ENCODE measurements at places on chromosomes 4 and X.

DNA sequence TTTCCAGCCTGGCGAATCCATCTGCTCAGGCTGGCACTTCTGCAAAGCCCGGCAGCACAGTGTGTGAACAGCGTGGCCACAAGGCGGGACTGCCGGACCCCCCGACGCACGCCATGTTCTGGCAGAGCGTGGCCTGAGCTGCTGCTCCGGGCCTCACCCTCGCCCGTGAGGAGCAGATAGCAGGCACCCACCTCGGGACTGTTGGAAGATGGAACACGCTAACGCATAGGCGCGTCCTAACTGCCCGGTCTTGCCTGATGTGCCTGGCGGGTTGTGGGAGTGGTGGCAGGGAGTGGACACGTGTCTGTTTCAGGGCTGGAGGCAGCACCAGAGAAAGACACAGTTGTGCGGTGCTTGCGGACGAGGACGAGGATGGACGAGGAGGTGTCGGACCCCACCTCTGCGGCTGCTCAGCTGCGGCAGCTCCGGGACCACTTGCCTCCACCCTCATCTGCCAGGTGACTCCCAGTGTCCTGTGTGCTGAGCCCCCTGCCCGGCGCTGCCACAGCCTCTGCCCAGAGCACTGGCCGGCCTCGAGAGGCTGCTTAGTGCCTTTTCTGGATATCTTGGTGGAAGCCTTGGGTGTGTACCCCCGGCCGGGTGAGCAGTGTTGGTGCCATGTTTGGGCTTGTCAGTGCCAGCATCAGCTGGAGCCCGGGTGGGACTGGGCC lies 28.2 kb downstream of the UVSSA start:
- no peak for DNase-seq

GRCh38 chr4:41205854-41206460 lies 8.4 kb downstream of the APBB2 start:
- DNase-seq: no peak

DNA sequence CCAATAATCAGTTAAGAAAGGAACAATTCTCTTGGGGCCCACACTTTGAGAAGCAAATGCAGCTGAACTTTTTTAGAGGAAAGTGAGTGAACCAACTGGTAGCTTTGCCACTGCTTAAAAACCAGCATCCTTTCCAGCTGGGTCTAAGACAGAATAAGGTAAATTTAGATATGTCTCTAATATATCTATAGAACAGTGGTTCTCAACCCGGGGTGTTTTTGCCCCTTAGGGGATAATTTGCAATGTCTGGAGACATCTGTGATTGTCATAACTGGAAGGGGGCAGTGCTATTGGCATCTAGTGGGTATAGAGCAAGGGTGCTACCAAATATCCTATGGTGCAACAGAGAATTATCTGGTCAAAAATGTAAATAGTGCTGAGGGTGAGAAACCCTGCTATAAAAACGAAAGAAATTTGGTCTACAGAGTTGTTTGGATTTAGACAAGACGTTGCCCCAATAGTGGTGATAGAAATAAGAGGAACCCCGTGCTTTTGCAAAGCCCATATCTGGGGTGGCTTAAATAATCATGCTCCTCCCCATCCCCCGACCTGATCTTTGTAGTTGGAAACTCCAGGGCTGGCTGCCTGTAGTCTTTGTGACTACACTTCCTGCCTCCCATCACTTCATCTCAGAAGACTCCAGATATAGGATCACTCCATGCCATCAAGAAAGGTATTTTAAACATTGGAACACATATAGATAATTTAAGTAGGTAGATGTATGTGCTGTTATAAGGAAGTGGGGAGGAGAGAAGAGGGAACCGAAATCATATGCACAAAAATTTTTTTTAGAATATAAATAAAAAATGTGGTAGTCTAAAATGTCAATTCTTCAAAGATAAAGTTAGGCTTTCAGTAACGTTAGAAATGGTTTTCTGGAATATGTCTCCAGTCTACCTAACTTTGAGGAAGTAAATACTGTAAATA lies at the start of gene TLR7:
TSS of gene TLR7 (plus strand) at position 622 of the 927 bp plus-strand sequence. CDS start 507 bp downstream, outside the sequence.
- no peak for DNase-seq

DNA sequence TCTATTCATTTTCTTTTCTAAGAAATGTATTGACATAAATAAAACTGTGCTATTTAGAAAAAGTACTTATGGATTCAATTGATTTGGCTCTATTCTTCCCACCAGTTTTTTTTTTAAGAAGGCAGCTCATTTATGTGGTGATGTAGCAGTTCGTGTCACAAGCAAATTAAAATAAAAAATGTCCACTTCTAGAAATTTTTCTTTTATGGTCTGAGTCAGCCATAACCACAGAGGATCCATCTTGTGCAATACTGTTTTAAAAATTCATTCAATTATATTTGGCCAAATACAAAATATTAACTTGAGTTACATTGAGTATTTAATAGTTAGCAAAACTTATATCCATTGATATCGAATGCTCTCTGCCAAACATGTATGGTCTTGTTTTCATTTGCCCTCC lies 207.9 kb upstream of the FAT1 start:
- no peak for DNase-seq

DNA sequence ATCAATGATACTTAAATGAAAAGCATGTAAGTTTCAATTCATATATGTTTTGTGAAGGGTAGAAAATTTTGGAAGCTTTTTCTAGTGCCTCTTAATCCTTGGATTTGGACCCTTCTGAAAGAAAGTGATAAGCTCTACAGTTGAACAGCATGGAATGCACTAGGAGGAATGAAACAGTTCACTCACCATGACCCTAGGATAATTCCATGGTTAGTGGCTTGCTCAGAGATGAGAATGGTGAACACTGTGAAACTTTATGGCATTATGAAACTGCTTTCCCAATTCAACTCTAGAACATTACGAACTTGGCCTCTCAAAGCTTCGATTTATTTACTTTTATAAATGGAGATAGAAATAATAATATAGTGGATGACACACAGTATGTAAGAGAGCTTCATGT lies 88.9 kb upstream of the FAT4 start:
- no peak for DNase-seq

DNA sequence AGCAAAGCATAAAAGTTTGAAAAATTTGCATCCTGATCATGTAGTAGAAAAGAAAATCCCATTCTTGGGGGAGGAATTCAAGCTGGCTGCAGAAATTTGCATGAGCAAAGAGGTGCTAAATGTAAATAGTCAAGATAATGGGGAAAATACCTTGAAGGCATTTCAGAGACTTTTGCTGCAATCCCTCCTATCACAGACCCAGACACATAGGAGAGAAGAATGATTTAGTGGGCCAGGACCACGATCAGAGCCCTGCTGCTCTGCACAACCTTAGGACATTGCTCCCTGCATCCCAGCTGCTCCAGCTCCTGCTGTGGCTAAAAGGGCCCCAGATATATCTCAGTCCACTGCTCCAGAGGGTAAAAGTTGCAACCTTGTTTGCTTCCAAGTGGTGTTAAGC lies 1439.7 kb upstream of the AGA start:
- DNase-seq: no peak

- DNase-seq: peak; percentile 62
Measured at GRCh38 chr4:158172261-158173258, at the start of gene GASK1B. TSS of gene GASK1B (minus strand) at chr4:158173025. CDS start at chr4:158171375, 1,650 bp downstream.

- DNase-seq: no peak
Measured at GRCh38 chrX:31872007-31872406, 800.2 kb upstream of the FTHL17 start.

DNA sequence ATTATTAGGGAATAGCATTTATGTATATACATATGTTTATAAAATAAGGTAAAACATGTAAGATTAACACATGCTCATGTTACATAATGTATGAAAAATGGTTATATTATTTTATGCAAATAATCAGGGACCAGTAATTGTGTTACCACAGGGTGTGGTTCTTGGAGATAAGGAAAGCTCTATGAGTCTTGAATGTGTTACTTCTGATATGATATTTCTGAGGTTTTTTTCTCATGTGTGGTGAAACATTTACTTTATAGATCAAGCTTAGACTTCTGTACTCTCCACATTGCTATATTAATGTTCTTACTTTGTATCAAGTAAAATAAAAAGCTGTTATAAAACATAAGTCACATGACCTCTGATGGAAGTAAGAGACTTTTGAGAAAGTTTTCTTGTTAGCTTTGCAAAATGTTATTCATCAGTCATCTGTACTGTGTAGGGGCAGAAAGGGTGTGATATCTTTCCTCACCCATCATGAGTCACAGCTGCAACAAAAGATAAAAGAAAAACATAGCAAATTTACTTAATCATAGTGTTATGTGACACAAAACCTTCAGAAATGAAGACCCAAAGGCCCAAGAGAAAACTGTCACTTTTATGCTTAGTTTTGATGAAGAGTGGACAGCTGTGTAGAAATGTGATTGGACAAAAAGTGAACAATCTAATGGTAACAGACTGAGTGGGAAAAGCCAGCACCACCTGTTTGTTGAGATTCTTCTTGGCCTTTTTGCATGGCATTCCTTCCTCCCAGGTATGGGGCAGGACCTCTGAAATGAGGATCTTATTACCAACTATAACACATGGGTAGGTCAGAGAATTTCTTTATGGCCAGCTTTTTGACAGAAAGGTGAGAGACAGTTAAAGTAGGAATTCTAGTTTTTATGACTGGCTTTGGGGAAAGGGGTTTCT lies 632.3 kb downstream of the PDHA2 start:
- no peak for DNase-seq

DNA sequence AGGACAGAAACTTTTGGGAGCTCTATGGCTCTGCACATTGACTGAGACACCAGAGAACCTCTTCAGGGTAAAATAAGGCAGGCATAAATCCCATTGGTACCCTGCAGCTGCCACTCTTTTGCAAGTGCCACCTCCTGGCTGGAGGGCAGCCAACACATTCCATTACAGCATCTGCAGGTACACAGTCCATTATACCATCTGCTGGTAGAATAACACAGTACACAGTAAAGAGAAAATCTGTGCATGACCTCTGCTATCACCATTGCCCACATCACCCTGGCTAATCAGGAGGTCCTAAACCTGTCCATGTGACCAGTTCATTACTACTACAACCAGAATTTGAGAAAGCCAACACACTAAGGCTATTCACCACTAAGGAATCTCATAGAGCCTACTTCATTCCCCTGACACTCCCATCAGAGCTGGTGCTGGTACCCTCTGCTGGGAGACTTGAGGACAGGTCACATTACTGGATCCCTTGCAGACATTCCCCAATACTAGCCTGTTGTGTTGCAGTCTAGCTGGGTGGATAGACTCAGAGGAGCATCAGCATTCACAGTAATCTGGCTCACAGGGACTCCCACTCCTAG lies 176.2 kb upstream of the TACR3 start:
- DNase-seq: no peak

GRCh38 chr4:4859325-4859798 lies at the start of gene MSX1:
TSS of gene MSX1 (plus strand) at chr4:4859665. CDS start at chr4:4859900, 235 bp downstream.
- DNase-seq: peak; percentile 91

GRCh38 chr4:188053302-188053701 lies 56.1 kb downstream of the TRIML2 start:
- DNase-seq: no peak

Measured in LoVo (cell line).